ENCODE measurements at places on chromosomes 2 and 18. TPM values are rescaled to one million over a fixed set of nuclear protein-coding genes. Genes with fewer than 3 reads are reported as not detected.
A peak's percentile ranks its signal among the peaks of the same experiment; 100 is the strongest.

FTCDNL1 gene
- 2.2 TPM for total RNA-seq

CNGA3 gene
- 0.13 TPM for total RNA-seq

TUBB6 gene
- 68.6 TPM for total RNA-seq

CIDEA gene
- total RNA-seq: not detected

NFE2L2 gene
- total RNA-seq: 88.3 TPM

IL36RN gene
- total RNA-seq: 0.63 TPM

TCF23 gene
- total RNA-seq: not detected

CPLX4 gene
- total RNA-seq: not detected

IGFBP5 gene
- 232 TPM for total RNA-seq

NEB gene
- 3.3 TPM for total RNA-seq

DPP4 gene
- total RNA-seq: 256 TPM

CDH20 gene
- 3.6 TPM for total RNA-seq

DNA sequence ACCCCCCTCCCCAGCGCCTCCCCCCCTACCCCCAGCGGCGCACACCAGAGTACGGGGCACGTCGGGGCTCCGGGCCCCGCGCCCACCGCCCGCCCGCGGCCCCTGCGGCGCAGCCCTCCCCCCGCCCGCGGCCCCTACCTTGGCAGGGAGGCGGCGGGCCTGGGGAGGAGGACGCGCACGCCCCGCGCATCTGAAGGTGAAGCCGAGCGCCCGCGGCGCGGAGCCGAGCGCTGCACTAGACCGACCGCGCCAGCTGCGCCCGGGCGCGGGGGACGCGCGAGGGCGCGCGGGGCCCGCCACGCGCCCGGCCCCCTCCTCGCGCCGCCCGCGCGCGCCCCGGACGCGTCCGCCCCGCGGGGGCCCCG, at the start of gene ZNF516:
Gene ZNF516, minus strand, starts transcription at position 237 of the 365 bp plus-strand sequence. CDS start 52,188 bp downstream, outside the sequence.
- peaks cover 8% of the 10 kb centered on the region for H3K4me1 ChIP-seq
- peak; percentile 85 for DNase-seq
- no peaks in the 10 kb centered on the region for H3K27me3 ChIP-seq
- no peaks in the 10 kb centered on the region for H3K36me3 ChIP-seq
- peak within 1 kb of the TSS; percentile 64 for H3K4me3 ChIP-seq

GRCh38 chr2:88574445-88574844, 52.8 kb downstream of the EIF2AK3 start:
- H3K4me1 ChIP-seq: no peaks in the 10 kb centered on the region
- no peak overlapping the region for H3K4me3 ChIP-seq
- H3K27me3 ChIP-seq: no peaks in the 10 kb centered on the region
- no peak overlapping the region for H3K27ac ChIP-seq

- DNase-seq: no peak
- H3K4me1 ChIP-seq: no peaks in the 10 kb centered on the region
- H3K36me3 ChIP-seq: no peaks in the 10 kb centered on the region
- H3K27me3 ChIP-seq: no peaks in the 10 kb centered on the region
These were observed 111.8 kb upstream of the DCC start for GRCh38 chr18:52228166-52228565.

GRCh38 chr18:2240311-2240705, 331.0 kb downstream of the METTL4 start:
- no peak for DNase-seq
- H3K27me3 ChIP-seq: no peaks in the 10 kb centered on the region
- peaks cover 21% of the 10 kb centered on the region for H3K4me1 ChIP-seq
- no peaks in the 10 kb centered on the region for H3K36me3 ChIP-seq

DNA sequence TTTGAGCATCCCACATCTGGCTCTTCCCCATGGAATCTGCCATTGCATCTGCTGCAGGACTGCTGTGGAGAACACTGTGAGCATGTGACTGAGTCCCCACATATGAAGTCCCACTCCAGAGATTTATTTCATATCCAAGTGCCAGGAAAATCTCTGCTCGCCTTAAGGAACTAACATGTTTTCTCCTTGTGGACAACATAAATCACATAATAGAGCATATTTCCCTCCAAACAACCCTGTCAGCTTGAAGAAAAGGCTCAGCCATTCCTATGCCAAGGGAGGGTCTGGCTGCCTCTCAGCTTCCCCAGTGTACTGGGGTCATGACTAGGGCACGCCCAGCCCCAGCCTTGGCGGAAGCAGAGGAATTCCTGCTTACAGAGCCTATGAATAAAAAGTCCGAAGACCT, 193.7 kb downstream of the DNER start:
- no peaks in the 10 kb centered on the region for H3K27me3 ChIP-seq
- H3K4me3 ChIP-seq: no peak overlapping the region
- DNase-seq: no peak
- H3K4me1 ChIP-seq: no peaks in the 10 kb centered on the region

DNA sequence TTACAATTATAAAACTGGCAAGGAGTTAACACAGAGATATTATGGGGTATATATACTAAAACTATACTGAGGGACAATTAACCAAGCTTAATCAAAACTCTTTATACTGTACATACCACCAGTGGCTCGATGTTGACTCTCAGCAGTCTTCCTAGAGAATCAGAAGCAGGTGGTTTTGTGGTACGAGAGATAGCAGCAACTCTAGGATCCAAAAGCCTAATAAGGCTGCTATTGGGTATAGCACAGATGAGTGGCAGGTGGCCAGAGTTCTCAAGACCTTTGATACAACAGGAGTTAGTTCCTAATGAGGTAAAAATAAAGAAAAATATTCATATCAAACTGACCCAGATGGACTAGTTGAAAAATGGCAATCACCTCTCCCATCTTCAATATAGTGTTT, 45.5 kb upstream of the COL5A2 start:
- no peak for DNase-seq
- H3K36me3 ChIP-seq: no peaks in the 10 kb centered on the region
- H3K27me3 ChIP-seq: no peaks in the 10 kb centered on the region
- peaks cover 10% of the 10 kb centered on the region for H3K4me1 ChIP-seq

DNA sequence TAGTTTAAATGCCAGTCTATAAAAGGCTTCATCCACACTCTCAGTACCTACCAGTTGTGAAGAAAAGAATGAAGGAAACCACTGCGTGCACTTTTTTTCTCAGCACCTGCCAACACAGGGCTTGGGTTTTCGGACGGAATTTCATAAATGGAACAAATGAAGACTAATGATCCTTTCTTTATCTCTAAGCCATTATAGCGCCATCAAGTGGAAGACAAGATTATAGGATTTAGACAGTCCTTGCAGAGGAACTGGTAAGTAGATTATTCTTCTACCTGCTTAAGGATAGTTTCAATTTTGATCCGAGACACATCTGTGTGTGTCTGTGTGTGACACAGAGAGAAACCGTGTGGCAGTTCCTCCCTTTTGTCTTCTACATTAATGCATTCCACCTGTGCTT, 245.6 kb downstream of the NRXN1 start:
- H3K4me1 ChIP-seq: no peaks in the 10 kb centered on the region
- H3K27me3 ChIP-seq: no peaks in the 10 kb centered on the region
- no peak overlapping the region for H3K27ac ChIP-seq
- no peak for DNase-seq
- H3K4me3 ChIP-seq: no peak overlapping the region

DNA sequence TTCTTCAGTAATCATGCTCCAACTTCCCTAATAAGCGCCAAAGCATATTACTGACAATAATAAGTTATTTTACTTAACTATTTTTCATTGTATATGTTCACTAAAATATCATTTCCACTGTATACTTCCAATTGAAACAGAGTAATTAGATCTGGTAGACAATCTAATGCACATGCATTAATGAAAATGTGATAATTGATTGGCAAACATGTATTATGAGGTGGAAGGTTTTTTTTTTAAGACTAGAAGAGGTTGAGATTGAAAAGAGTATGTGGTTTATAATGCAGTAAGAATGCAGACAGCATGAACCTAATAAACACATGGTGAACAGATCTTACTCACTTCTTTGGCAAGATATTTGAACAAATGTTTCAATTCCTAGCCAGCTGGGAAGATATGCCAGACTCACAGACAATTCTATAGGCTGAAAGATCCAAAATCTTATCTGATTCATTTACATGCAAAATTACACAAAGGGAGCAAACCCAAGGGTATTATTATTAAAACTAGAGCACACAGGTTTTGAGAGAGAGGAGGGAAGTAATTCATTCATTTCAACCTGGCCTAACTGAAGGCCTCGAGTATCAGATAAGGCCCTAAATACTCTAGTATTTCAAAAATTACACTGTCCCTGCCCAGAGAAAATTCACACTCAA, 2.8 kb downstream of the NCKAP1 start:
- peak overlapping the region; percentile 18 for H3K27ac ChIP-seq
- H3K4me1 ChIP-seq: peaks cover 37% of the 10 kb centered on the region
- H3K4me3 ChIP-seq: peak overlapping the region; percentile 55
- no peak for DNase-seq
- no peaks in the 10 kb centered on the region for H3K36me3 ChIP-seq

DNA sequence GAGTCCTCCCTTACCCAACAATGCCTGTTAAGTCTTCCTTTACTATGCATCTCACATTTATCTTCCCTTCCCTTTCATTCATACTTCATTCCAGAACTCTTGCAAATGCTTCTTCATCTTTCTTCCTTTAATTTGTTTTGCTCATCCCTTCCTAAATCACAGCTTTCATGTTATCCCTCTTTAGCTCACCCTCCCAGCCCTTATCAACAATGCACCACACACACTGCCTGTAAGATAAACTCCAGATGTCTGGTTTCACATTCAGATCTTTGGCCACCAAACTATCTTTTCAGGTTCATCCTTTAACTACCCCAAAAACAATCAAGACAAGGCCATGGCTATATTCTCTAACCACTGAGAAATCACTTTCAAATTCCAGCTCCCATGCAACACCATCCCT, 3.4 kb downstream of the CCDC93 start:
- H3K27me3 ChIP-seq: no peaks in the 10 kb centered on the region
- no peak for DNase-seq
- H3K27ac ChIP-seq: no peak overlapping the region
- H3K4me3 ChIP-seq: no peak overlapping the region
- peaks cover 3% of the 10 kb centered on the region for H3K4me1 ChIP-seq
- no peaks in the 10 kb centered on the region for H3K36me3 ChIP-seq

DNA sequence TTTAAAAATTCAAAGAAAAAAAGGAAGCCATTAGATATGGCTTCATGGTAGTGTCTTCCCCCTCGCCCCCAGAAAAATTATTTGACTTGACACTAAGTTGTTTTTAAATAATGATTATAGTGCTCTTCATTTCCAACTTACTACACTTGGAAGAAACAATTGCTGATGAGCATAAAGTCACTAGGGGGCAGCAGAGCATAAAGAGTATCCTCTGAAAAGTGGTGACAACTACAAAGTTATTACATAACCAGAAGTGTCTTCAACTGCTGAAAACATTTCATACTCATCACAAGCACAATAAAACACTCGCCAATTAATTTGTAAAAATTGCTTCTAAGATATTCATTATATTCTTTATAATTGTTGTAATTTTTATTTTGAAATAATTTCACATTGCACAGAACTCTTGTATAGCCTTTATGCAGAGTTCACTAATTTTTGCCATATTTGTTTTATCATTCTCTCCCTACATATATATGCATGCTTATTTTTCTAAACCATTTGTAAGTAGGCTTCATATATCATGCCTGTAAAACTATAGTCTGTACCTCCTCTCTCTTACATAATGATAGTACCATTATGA, 54.9 kb downstream of the EXOC6B start:
- DNase-seq: peak; percentile 87
- H3K36me3 ChIP-seq: no peaks in the 10 kb centered on the region
- no peak overlapping the region for H3K27ac ChIP-seq
- no peak overlapping the region for H3K4me3 ChIP-seq
- H3K27me3 ChIP-seq: no peaks in the 10 kb centered on the region

DNA sequence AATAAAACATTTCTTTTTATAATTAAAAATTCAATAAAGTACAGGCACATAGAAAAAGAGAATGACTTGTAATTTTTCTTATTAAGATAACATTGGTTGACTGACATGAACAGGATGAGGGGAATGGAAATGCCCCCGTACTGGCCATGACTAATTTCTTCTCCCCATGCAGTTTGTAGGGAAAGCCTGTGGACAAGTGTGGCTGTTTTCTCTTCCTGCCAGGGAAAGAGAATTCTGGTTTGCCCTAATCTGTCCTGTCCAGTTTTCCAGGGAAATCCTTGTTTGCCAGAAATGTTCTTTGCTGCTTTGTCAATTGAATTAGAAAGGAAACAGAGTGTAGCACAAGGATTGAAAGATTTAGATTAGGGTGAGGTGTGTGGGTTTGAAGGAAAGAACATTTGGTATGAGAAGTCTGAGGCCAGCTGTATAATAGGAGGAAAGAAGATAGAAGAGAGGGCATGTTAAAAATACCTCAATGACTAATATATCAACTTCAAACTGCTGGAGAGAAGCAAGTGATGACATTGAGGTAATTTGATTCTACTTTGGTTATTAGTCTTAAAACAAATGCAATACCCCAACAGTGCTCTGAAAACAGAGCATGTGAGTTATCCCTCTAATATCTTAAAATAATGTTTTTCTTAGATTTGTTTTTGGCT, 593.9 kb upstream of the ZNF804A start:
- no peaks in the 10 kb centered on the region for H3K36me3 ChIP-seq
- DNase-seq: no peak
- H3K4me3 ChIP-seq: no peak overlapping the region
- no peak overlapping the region for H3K27ac ChIP-seq

DNA sequence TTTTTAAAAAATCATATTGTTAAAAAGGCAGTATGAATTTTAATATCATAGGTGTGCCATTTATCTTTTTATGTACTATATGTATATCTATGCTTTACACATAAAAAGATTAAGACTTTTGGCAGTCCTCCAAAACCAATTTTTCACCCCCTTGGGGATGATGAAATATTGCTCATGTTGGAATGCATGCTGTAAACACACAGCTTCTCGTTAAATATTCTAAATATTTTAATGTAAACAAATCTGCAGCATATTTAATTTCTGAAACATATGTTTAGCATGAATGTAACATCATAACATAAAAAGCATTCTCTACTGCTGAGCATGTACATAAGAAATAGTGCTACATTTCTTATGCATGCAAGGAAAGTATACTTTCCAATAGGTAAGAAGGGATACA, 484.3 kb upstream of the LRATD1 start:
- no peaks in the 10 kb centered on the region for H3K36me3 ChIP-seq
- no peaks in the 10 kb centered on the region for H3K27me3 ChIP-seq
- DNase-seq: no peak
- no peak overlapping the region for H3K27ac ChIP-seq

DNA sequence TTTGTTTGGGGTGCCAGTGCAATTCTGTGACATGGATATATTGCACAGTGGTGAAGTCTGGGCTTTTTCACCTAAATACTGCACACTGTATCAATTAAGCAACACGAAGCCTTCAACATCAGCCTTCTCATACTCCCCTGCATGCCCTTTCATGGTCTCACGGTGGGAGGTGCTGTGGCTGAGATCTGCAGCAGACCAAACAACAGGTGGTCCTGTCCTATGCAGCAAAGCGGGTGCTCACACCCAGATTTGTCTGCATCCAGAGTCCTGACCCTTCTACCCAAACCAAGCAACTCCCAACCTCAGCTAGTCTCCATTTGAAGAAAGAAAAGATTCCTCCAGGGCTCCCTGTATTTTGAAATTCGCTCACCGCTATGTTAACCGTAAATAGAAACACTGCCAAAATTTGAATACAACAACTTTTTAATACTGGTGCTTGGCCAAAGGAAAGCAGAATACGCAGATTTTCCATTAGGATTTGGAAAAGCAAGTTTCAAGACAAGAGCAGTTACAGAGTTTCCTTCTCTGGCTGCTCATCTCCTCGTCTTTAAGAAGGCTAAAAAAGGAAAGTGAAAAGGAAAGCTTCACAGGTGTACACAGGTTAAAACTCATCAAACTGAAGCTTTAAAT, 34.9 kb downstream of the FAM168B start:
- H3K27me3 ChIP-seq: no peaks in the 10 kb centered on the region
- no peak overlapping the region for H3K4me3 ChIP-seq
- no peak overlapping the region for H3K27ac ChIP-seq
- H3K4me1 ChIP-seq: no peaks in the 10 kb centered on the region
- H3K36me3 ChIP-seq: no peaks in the 10 kb centered on the region
- no peak for DNase-seq

- no peak overlapping the region for H3K4me3 ChIP-seq
- no peaks in the 10 kb centered on the region for H3K4me1 ChIP-seq
- H3K36me3 ChIP-seq: no peaks in the 10 kb centered on the region
These were observed 72.0 kb upstream of the MRPS9 start for GRCh38 chr2:104965900-104966299.

Measured in hepatocyte (in vitro differentiated cells).